ENCODE measurements at places on chromosomes 7 and 10.

GRCh38 chr7:28498636-28499035, 86.3 kb downstream of the CREB5 start:
- DNase-seq = no peak

DNA sequence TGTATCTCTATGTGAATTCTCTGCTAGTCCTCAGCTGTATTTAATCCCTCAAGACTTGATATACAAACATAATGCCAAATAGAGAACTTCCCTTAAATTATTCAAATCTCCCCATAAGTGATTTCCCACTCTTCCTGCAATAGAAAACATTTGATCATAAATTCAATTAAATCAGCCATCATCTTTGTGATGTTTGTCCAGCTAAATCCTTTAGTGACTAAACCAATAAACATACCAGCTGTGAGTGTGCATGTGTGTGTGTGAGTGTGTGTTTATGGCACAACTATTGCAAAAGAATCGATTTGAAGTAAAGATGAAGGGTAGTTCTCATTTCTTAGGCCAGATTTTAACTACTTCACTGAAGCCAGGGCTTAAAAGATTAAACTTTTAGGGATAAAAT, 175.5 kb upstream of the FZD1 start:
- no peak for DNase-seq

- no peak for DNase-seq
These were observed 76.0 kb downstream of the LRMDA start for GRCh38 chr10:75507469-75507868.

- DNase-seq = no peak
These were observed 11.3 kb downstream of the COL26A1 start for GRCh38 chr7:101373812-101374614.

DNA sequence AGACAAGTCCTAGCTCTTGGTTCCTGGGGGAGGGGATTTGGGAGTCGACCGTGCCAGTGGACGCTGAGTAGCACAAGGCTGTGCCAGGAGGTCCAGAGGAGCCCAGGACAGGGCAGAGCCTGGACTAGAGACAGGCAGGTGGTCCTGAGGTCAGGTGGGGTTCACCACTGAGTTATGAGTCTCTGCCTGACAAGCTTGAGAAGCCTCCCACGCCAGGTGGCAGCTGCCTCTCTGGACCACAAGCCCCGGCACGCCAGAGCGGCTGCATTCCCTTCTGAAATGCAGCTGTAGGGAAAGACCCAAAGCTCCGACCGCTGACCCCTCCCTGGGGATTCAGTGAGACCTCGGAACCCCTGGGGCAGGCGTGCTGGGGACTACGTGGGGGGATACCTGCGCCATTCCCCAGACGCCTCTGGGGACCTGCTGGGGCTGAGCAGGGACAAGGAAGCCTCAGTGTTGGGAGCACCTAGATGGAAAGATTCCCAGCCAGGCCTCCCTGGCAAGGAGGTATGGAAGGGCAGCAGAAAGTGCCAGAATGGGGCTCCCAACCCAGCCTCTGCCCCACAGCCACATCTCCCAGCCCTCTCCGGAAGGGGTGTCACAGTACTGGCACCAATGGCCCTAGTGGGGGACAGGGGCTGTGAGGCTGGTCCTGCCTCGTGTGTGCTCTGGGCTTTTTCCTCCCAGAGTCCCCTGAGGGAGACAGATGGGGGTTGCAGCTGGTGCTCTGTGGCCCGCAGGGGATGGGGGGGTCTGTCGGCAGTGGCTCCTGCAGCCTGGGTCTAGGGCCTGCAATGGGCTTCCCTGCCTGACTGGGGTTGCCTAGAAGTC, 29.0 kb downstream of the PDGFA start:
- DNase-seq = no peak

DNA sequence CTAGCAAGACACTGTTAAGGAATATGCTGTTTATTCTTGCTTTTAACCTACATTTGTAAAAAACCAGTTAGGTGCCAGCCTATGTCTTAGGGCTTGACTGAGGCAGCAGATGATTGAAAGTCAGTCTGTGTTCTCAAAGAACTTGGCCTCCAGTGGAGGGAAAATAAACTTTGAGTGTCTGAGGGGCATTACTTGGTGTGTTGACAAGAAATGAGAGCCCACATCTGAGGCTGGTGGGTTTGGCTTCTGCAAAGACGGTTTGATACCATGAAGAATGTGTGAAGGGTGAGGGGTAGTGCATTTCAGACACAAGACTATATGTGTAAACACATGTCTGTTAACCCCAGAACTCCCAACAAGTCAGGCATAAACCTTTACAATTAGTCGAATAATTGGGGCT, 28.5 kb downstream of the CCSER2 start:
- DNase-seq = no peak

DNA sequence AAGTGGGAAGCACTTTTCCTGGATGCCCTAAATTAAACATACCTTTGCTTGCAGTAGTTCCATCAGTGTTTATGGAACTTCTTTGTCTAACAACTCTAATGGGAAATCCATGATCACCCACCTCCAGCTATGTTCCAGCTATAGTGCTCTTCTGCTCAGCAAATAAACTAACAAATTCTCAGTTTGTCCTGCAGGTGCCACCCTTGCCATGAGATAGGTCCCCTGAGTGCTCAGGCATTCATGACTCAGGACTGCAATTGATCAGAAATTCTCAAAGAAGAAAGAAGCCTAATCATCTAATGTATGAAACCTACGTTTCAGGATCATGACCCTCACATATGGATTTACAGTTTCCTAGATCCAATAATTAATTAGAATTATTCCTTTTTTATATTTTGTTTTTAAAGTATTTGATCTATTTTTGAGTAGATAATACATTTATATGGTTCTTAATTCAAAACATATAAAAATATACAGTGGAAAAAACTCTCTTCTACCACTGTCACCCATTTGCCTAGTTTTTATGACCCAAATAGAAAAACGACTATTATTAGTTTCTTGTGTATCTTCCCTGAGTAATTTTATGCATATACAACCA, 48.7 kb upstream of the DYNC1I1 start:
- no peak for DNase-seq

DNA sequence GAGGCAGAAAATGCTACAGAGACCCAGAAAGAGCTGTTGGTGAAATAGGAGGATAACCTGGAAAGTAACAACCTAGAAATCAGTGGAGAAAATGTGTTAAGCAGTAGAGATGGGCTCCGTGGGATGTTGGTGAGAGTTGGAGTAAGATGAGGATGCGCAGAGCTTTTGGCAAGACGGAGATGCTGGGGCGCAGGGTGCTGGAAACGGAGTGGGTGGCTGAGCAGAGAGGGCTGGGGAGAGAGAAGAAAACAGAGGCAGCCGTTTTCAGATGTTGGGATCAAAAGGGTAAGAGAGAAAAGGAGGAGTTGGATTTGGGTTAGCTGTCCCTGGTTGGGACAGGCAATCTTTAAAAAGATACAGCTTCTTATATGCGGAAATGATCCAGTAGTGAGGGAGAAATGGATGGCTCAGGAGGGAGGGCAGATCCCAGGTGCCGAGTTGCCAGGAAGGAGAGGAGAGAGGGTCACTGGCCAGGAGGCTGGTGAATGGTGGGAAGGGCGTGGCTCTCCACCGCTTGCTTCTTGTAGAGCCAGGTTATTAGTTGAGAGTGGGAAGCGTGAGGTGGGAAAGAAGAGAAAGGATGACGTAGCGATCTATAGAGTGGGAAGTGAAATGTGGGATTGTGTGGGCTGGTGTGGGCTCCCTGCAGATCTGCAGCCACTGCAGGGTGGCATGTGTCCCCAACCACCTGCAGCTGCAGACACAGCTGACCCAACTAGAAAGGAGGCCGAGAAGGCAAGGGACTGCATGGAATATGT, 182.2 kb upstream of the SVIL start:
- no peak for DNase-seq

DNA sequence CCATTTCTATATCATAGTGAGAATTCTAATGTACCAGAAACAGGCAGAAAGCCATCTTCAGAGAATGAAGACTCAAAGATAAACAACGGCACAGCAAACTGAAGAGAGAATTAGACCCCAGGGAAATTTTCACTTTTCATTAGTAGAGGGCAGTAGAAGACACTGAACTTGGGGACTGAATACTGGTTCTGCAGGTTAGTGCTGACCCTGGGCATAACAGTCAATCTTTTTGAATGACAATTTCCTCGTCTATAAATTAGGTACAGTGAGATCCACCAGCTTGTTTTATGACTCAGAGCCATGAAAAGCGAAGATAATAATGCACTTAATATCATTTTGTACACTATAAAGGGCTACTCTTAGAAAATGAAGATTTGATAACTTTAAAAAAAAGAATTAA, 13.7 kb downstream of the FKBP14 start:
- no peak for DNase-seq

DNA sequence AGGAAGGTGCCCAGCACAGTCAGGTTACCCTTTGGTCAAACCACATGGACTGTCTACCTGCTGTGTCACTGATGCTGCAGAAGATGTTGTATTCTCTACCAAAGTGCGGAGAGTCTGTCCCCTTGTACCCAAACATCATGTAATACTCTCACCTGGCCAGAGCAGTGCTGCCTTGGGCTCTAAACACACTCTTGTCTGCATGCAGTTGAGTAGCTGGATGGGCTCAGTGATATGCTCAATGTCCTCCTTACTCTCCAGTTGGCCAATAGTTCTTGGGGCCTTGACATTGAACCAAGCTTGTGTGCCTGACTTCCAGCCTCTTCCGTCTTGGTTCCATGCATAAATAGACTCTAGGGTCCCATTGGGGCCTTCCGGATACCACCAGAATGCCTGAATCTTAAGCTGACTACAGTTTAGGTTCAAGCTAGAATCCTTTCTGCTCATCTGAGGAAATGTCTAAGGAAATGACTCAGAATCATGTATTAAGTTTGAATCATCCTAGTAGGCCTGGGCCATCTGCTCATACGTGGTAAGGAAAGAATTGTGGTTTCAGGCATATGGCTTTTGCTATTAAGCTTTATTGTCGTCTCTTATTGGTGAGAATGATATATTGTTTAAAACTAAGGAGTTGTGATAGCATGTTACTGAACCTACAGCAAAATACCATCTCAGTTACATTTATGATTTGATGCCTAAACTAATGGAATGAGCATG, 118.0 kb downstream of the OTUD1 start:
- no peak for DNase-seq

GRCh38 chr10:84311576-84311975, 16.8 kb upstream of the CCSER2 start:
- no peak for DNase-seq

GRCh38 chr10:69329721-69330178, 51.5 kb downstream of the HK1 start:
- DNase-seq = no peak

DNA sequence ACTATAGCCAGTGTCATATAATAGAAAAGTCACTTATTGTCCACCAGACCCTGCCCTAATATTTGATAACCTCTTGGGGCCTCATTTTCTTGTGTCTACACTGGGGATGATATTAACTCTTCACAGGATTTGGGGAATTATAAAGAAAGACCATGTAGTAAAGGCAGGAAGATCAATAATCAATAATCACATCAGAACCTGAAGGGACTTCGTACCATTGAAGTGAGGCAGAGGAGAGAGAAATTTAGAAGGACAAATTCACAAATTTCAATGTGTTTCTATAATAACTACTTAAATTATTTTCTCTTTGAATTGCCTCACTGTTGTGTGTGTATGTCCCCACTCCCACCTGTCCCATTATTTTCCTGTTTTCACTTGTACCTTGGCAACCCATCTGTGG, 10.7 kb upstream of the SGMS1 start:
- no peak for DNase-seq

DNA sequence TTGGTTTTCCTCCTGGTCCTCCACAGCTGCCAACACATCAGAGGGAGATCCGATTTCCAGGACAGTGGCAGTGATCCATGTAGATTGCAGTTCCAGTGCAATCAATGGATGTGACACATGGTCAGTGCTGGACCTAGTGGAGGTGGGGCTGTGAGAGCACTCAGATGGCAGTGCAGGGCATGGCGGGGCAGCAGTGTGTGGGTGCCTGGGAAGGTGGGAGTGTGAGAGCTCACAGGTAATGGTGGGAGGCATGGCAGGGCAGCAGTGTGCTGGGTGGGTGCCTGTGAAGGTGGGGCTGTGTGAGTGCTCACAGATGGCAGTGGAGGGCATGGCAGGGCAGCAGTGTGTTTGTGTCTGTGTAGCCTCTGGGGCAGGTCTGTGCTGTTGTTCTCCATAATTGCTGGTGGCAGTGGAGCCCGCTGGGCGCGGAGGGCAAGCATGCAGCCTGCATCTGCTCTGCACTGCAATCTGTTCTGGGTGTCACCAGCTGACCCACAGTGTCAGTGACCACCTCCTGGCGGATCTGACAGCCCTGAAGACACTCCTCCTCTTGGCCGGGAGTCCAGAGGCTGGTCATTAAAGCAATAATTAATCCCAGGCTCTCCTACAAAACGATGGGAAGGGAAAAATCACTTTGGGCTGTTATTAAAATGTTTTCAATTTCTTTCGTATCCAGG, 8.6 kb upstream of the ADARB2 start:
- DNase-seq = no peak

DNA sequence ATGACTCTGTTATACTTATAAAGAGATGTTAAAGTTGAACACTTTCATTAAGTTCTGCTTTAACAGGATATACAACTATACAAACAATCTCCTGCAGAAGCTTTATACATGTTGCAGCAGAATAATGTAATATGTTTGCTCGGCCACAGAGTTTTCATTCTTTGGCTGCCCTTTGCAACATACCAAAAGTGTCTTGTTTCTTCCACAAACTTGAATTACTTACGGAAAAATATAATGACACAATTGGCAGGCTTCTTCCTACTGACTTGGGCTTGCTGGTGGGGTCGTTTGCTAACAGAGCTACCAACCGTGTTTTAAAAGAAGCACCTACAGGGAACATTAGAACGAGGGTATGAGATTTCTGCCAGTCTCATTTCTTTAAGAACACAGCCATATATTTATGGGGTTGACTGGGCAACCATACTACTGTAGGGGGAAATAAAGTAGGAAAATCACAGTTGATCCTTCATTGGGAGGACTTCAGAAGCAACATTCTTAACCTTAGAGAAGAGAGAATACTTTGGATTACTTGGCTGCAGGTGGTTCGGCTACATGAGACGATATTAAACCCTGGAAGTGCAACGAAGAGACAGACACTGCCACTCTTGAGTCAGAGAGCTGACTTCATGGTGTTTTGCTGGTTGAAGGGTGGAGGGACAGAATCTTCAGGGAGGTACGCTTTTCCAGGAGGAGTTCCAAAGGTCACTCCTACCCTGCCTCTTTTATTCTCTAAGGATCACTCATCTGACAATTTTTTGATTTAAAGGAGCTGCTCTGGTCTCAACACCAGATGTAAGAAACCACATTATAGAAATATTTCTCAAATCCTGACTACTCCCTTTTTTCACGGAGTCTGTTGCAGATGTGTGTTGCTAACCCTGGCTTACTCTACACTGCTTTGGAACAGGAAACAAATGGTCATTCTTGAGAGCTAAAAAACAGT, 123.9 kb downstream of the SEMA3C start:
- no peak for DNase-seq

DNA sequence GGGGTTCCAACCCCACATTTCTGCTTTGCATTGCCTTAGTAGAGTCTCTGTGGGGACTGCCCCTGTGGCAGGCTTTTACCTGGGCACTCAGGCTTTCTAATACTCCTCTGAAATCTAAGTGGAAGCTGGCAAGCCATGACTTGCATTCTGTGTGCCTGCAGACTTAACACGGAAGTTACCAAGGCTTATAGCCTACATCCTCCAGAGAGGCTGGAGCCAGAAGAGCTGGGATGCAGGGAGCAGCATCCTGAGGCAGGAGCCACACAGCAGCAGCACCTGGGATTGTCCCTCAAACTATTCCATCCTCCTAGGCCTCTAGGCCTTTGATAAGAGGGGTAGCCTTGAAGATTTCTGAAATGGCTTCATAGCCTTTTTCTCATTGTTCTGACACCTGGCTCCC, 22.1 kb upstream of the ABCC2 start:
- DNase-seq = no peak

Measured in activated CD8-positive, alpha-beta memory T cell treated with anti-CD3 and anti-CD28 coated beads, Interleukin-2, amount 10 ng/mL, durations not matched to agents 7 days and 5 days (primary cell).